ENCODE measurements at places on chromosomes 7 and 10.

DNA sequence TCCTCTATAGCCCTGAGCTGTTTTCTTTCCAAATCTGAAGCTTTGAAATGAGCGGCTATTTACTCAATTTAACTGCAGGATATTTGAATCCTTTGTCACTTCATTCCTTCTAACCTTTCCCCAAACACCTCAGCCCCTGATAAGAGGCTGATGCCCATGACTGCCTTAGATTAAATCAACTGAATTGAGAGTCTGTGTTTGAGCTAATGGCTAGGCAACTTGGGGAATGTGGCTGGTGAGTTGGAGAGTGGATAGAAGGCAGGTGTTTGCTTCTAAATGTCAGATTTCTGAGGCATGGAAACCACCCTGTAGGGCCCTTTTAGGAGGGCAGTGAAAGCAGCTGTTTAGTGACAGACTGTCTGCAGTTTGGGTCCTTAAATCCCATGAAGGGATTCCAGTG is 759.9 kb downstream of the LRMDA start:
- DNase-seq: no peak

DNA sequence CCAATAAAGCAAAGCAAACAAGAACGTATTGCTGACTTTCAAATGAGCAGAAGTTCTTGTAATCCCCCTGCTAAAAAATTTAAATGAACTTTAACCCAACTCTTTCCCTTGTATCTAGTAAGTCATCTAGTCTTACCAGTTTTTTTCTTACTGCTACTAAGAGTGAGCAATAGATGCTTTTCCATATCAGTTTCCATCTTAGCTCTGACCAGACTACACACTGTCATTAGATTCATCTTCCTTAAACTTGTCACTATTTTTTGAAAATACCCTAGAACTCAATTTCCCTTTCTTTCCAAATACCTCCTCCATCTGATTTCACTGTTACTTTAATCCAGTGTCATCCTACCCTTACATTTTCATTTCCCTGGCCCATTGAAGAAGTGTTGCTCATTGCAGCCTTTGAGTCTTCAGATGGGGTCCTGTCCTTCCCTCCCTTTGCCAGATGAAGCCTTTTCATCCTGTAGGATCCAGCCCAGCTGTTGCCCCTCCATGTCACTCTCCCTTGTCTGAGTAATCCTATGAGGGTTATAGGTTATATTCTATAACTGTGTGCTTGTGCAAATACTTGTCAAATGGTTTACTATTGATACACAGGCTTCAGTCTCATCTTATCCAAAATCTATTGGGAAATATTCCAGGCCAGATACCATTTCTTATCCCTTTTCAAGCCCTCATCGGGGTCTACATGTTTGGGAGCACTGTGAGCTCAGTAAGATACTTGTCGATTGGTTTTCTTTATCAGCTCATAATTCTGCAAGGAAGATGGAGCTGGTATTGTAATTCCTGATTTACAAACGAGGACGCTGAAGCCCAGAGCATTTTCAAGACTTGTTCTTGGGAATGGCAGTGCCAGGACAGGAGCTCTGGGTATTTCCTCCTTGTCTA is 51.5 kb upstream of the ITGB1 start:
- no peak for DNase-seq

- no peak for DNase-seq
Observed at GRCh38 chr7:94649450-94649849, 6.5 kb downstream of the SGCE start.

GRCh38 chr10:132383101-132383500 is 13.9 kb upstream of the PWWP2B start:
- no peak for DNase-seq

GRCh38 chr7:16136896-16137295 is 284.4 kb downstream of the CRPPA start:
- no peak for DNase-seq
